ENCODE measurements at places on chromosomes 12 and 14.
A peak's percentile ranks its signal among the peaks of the same experiment; 100 is the strongest.

DNA sequence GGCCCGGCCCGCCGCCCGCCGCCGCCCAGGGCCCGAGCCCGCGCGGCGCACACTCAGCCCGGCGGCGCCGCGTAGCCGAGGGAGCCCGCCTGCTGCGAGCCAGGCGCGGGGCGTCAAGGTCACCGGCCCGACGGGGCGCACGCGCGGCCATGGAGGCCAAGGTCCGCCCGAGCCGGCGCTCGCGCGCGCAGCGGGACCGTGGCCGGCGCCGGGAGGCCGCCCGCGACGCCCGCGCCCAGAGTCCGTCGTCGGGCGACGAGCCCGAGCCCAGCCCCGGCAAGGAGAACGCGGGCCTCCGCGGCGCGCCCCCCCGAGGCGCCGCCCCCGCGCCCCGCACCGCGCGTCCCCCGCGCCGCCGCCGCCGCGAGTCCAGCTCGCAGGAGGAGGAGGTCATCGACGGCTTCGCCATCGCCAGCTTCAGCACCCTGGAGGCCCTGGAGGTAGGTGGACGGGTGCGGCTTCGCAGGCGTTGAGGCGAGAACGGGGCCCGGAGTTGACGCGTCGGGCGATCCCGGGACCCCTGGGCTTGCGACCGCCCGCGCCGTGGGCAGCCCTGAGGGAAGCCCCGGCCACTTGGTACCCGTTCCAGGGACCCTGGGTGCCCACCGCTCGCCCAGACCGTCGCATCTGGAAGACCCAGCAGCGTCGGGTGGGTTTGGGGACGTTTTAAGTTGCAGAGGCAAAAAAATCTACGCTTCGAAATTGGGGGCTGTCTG is 629 bp downstream of the FBRSL1 start:
- DNase-seq, result no peak

GRCh38 chr14:61940666-61941420 is 178.6 kb downstream of the SNAPC1 start:
- no peak for DNase-seq

GRCh38 chr14:54738009-54738408 is 164.6 kb downstream of the GCH1 start:
- DNase-seq, result no peak

DNA sequence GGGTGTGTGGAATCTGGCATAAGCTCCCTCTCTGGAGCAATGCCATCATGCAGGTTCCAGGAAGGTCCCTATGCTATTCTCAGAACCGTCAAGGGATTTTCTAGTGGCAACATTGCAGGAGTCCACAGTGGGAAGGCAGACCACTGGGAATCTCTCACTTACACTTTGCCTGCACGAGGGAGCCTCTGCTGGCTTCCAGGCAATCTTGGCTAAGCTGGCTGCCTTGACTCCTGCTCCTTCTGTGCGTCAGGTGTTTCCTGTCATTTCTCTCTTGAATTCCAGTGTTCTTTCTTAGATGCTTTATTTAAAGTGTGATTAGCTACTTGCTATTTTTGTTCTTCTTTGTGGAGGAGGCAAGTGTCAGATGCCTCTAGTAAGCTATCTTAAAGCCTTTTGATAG is 414.0 kb upstream of the ATP2B1 start:
- DNase-seq, result no peak

DNA sequence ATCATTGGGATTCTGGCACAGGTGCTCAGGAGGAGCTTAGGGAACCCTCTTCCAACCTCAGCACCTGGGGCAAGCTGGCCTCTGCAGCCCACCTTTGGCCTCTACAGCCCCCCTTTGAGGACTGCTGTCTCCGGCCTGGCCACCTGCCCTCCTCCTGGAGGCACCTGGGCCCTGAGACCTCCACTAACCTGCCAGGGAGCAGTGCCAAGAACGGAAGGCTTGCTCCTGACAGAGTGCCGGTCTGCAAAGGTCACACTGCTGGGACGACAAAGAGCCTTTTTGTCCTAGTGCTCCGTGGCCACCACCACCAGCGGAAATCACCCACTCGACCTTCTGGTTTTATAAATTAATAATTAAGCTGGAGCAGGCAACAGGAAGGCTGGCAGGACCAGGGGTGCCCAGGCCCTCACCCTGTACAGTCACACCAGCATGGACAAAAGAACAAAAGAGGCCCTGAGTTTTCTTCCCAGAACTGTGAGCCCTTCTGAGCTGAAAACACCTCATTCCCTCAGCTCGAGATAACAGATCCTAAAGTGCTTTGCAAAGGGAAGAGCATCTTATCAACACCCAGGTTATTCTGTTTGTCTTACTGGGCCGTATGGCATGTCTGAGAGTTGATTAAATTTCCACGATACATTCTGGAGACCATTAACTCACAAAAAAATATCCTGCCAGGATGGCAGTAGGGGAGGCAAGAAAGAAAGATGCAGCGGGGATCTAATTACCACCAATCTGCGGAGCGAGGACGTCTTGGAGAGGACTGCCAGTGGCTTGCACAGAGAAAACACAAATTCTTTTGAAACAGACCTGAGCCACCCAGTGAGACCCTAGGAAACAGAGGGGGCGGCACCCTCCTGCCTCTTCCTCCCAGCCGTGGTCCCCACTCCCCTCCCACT is 8.2 kb downstream of the TESC start:
- no peak for DNase-seq

DNA sequence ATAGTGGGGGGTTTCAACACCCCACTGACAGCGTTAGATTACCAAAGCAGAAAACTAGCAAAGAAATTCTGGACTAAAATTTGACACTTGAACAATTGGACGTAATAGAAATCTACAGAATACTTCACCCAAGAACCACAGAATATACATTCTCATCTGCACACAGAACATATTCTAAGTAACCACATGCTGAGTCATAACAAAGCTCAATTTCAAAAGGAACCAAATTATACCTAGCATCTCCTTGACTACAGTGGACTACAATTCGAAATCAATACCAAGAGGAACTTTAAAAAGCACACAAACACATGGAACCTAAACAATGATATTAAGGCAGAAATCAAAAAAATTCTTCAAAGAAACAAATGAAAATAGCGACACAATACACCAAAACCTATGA is 871.6 kb upstream of the MDGA2 start:
- DNase-seq, result no peak

DNA sequence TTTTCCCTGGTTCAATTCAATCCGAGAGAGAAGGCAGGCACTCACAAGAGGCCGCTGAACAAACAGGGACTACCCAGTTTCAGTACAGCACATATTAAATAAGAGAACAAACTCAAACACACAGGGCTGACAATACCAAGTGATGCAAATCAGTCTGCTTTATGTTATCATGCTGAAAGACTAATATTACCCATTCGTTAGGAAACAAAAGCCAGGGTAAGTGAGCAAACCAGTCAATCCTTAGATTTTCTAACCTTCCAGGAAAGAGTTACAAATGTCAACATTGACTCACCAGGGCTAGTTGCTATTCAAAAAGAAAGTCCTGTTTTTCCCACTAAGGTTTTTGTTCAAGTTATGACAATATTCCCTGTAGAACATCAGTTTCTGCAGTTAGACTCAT is 246.2 kb downstream of the C12orf42 start:
- no peak for DNase-seq

GRCh38 chr12:95643256-95643655 is 92.0 kb upstream of the USP44 start:
- DNase-seq, result no peak

DNA sequence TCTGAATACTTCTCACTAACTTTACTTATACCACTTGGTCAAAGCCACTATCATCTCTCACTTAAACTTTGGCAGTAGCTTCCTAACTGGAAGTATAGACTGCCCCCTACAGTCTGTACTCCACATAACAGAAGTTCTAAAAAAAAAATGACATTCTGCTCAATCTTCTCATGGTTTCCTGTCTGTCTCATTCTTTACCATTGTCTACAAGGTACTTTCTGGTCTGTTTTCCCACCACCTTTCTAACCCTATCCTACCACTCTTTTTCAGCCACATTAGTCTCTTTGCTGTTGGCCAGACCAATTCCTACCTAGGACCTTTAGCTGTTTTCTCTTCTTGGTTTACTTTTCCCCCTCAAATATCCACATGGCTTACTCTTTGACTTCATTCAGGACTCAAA is 14.7 kb downstream of the CPSF6 start:
- no peak for DNase-seq

DNA sequence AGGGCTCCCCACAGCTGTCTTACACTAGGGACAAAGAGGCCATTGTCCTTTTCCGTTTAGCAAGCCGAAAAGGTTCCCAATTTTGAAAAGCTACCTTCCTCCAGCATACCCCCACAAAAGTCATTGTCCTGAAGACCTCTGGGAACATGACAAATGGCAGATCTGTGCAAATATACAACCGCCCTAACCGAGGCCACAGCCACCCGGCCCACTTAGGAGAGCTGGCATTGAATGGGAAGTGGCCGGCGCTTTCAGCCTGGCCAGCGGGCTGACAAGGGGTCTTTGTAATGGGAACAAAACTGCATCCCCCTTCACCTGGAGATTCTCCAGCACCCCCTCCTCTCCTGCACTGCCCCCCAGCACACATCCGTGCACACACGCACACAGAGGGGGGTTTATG is 48.1 kb upstream of the VASH1 start:
- no peak for DNase-seq

DNA sequence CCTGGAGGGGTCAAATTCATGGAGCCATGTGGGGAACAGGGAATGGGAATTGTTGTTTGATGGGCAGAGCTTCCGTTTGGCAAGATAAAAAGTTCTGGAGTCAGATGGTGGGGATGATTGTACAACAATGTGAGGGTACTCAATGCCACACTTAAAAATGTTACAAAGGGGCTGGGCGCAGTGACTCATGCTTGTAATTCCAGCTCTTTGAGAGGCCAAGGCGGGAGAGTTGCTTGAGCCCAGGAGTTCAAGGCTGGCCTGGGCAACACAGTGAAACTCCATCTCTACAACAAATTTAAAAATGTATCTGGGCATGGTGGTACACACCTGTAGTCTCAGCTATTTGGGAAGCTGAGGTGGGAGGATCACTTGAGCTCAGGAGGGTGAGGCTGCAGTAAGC is 66.0 kb upstream of the DIO3 start:
- DNase-seq, result no peak

DNA sequence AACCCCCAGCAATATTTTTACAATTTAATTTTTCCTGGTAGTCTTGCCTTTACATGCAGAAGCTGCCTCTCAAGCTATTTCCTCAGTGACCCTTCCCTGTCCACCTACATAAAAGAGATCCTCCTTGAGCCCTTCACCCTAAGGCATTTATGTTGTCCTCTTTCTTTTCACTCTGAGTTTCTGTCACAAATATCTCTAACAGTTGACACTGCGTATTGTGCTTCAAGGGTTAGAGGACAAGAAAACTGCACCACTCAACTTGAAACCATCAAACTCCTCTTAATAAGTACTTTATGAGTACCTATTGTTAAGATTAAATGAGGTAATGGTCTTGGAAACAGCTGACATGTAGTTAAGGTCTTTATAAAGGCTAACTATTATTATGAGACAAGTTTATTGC is 557.7 kb downstream of the TRHDE start:
- DNase-seq, result no peak

GRCh38 chr12:95766356-95767019 is 24.1 kb downstream of the NTN4 start:
- no peak for DNase-seq

- peak; percentile 1 for DNase-seq
These were observed 561.5 kb downstream of the TMEM121 start for GRCh38 chr14:106087837-106088236.

DNA sequence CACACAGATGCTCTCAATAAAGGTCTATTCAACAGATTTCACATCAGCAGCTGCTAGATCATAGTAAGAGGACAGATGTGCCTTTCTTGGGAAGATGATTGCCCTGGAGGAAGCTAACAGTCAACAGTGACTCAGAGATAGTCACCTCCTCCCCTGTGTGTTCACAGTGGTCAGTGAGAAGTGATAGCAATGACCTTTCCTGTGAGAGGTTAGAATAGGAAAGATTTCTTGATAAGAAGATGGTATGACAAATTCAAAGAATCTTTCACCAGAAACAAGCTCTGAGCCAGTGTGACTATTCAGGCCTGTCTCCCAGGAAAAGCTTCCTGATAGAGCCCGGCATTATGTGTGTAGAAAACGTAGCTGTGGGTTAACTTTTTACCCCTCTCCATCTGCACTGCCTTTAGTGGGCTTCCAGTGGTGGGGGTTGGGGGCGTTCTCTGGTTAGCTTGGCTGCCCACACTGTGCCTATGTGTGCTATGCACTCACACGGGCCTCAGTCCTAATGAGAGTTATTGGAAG is 66.4 kb upstream of the ARHGAP5 start:
- DNase-seq, result no peak

GRCh38 chr14:83485591-83485990 is 1951.9 kb upstream of the SEL1L start:
- no peak for DNase-seq

DNA sequence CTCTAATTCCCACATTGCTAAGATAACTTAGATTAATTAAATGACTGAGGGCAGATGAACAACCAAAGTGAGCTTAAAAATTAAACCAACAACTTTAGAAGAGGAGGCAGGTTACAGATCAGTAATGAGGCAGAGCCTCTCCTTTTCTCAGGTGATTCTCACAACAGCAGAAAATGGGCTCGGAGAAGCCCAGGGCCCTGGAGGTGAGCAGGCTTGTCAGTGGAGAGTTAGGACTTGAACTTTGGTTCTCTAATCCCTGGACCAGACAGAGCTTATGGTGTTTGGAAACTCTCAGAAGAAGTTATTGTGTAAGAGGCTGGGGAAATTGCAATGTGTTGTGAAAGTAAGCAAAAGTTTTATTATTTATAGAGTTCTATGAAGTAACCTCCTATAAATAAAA is 2.8 kb downstream of the TRHDE start:
- no peak for DNase-seq

DNA sequence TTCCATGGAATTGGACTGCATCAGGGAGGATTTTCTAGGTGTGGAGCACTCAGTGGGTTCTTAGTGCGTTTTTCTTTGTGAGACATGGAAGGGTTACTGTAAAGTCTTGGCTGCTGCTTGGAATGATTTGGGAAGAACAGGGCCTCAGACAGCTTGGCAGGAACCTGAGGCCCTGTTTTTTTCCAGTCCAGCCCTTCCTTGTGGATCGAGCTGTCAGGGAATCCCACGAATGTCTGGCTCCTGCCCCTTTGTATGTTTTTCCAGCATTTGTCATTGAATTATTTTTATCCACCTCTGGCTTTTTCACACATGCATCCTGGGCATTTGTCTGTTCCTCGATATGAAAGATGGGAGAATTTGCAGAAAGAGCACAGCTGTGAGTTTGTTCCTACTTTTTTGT is 158.5 kb downstream of the TGFB3 start:
- no peak for DNase-seq

- DNase-seq, result peak; percentile 97
These were observed at the start of gene GNPTAB for GRCh38 chr12:101830367-101831325. Gene GNPTAB (minus strand): TSS chr12:101830959. CDS start chr12:101830675, 284 bp downstream.

DNA sequence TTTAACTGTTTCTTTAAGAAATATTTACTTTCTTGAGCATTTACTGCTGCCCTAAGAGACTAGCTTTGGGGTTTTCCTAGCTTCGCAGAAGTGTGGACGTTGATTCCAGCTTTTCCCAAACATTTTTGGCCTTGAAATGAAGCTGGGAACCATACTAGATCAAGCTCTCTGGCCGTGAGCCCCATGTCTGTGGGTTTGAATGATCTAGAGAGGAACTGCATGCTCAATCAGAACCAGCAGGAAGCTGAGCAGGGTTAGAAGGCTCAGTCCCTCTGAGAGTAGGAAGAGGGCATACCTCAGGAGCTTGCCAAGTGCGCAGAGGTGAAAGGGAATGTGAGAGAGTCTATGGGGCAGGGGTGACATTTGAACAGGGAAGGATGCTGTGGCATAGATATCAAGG is 292.1 kb downstream of the CACNA1C start:
- no peak for DNase-seq

Measured in T-cell (primary cell).